H4 (cell line): ENCODE measurements at places on chromosomes 2 and 18. TPM values are rescaled to one million over a fixed set of nuclear protein-coding genes. Genes with fewer than 3 reads are reported as not detected.

Gene FRZB
- total RNA-seq, result 0.08 and 0.10 TPM in 2 replicates

Gene OTOS
- total RNA-seq, result not detected in 2 replicates

Gene CD8A
- not detected in 2 replicates for total RNA-seq

Gene TMEM87B
- total RNA-seq, result 9.3 and 20.2 TPM in 2 replicates

Gene CIB4
- not detected in 2 replicates for total RNA-seq

Gene ABHD3
- 12.9 and 16.2 TPM in 2 replicates for total RNA-seq

Gene SCLY
- 19.6 and 20.5 TPM in 2 replicates for total RNA-seq

Gene STPG4
- not detected in 2 replicates for total RNA-seq
